ENCODE measurements at places on chromosomes 4 and X.

DNA sequence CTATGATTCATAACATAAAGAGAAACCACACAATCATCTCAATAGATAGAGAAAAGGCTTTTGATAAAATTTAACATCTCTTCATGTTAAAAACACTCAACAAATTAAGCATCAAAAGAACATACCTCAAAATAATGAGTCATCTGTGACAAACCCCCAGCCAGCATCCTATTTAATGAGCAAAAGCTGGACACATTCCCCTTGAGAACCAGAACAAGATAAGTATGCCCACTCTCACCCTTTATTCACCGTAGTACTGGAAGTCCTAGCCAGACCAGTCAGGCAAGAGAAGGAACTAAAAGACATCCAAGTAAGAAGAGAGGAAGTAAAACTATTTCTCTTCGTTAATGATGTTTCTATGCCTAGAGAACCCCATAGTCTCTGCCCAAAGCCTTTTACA lies 507.2 kb downstream of the PABPC4L start:
- DNase-seq, result no peak

- DNase-seq, result no peak
Measured at GRCh38 chrX:42776195-42776594, 1.8 kb downstream of the PPP1R2C start.

GRCh38 chrX:17414027-17414658 lies 39.1 kb downstream of the NHS start:
- no peak for DNase-seq

DNA sequence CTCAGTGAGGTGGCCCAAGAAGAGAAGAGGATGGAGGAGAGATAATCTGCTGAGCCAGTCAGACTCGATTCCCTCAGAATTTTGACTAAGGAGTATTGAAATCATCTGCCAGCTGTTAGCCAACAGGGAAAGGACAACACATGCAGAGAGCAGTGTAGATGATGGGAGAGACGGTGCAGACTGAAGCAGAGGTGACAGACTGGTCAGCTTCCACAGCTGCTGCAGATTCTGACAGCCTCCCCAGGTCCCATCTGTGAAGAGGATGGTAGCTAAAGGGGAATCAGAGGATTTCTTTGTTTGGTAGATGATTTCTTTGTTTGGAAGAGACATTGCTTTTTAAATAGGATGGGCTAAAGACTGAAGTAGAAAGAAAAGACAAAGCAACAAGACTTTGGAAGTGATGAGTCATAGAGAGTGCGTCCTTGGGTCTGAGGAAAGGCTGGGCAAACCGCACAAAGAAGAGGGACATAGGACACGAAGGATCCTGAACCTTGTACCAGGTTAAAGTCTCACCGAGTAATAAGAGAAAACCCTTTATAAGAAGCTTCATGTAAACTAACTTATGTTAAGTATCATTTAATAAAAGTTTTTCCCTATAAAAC lies 27.6 kb downstream of the INTU start:
- no peak for DNase-seq

GRCh38 chrX:17496407-17496806 lies 121.4 kb downstream of the NHS start:
- DNase-seq, result no peak

DNA sequence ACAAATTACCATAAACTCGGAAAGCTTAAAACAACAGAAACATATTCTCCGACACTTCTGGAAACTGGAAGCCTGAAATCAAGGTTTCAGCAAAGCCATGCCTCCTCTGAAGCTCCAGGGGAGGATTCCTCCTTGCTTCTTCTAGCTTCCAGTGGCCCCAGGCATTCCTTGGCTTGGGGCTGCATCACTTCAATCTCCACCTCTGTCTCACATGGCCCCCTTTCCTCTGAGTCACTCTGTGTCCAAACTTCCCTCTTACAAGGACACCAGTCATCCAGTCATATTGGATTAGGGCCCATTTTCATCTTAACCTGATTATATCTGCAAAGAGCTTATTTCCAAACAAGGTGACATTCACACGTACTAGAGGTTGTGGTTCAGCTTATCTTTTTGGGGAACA lies 17.3 kb downstream of the PARM1 start:
- no peak for DNase-seq

DNA sequence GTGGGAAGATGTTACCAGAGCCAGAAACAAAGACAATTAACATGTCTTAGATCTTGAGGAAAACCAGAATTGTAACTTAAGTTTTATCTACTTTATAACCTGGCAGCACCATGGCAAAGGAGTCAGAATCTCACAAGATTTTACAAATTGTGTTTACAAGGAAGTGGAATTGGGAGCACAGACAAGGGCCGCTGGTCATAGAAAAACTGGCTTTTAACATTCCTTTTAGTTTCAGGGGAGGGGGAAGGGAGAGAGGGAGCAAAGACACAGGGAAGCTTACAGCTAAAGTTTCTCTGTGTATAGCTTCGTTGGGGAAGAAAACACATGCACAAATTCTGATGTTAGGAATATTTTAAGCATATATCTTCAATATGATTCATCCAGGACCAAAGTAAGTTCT lies 10.3 kb upstream of the UGT2B11 start:
- no peak for DNase-seq

DNA sequence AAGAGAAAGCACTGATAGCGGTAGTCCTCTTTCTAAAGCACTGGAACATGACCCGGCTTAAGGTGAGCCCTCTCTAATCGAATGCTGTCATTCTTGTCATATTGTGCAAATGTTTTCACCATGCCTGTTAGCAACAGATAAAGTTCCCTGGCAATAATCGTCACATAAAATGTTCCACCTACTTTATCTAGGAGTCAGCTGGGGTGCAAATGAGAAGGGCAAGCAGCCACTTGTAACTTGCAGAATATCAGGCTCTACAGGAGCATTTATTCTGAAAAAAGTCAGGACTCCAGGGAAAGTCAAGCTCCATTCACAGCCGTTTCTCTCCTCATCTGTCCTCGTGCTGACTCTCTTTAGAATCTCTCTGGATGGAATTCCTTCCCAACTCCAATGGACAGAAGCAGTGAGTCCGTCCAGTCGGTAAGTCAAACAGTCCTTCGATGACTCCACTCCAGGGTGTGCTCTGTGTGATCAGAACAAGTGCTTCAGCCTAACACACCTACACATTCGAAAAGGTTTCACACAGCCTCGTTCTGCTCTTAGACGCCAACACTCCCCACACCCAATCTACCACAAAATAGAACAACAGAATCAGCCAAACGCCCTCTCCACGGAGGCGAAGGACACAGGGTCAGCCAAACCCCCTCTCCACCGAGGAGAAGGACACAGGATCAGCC lies 101.7 kb upstream of the FRG1 start:
- DNase-seq, result no peak

DNA sequence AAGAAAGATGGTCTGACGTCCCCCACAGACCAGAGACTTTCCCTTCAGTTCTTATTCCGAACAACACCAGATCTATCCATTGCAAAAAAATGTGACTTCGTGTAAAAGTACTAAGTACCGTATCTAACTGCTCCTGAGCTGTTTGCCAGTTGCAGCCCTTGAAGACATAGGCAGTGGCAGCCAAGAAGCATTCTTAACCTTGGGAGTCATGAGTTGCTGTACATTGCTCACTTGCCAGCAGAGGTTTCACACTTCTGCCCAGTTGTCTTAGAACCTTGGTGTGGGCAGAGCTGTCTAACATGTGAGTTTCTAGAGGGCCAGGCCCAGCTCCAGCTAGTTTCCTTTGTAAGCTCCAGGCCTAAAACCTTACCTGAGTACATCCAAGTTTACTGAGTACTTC lies 10.5 kb upstream of the CHRDL1 start:
- no peak for DNase-seq

DNA sequence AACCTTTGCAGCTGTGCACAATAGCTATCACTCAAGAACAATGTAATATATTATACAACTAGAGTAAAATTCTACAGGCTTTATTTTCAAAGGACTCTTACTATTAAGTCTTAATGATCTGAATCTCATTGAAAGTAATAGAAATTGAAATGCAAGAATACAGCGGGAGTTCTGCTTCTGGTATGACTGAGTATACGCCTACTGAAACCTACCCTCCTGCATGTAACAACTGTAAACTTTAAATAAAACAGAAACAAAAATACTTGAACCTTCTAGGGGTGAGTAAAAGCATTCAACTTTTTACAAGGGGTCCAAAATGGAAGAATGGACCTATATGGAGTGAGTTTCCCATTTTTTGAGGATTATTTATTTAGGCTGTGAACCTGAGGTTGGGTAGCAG lies 13.5 kb downstream of the DCHS2 start:
- no peak for DNase-seq
